Fibroblast of skin of abdomen (primary cell): ENCODE measurements at places on chromosomes 12 and 14.
A peak's percentile ranks its signal among the peaks of the same experiment; 100 is the strongest.

GRCh38 chr12:122350141-122350848 is 72.2 kb downstream of the CLIP1 start:
- peak; percentile 79 for DNase-seq

DNA sequence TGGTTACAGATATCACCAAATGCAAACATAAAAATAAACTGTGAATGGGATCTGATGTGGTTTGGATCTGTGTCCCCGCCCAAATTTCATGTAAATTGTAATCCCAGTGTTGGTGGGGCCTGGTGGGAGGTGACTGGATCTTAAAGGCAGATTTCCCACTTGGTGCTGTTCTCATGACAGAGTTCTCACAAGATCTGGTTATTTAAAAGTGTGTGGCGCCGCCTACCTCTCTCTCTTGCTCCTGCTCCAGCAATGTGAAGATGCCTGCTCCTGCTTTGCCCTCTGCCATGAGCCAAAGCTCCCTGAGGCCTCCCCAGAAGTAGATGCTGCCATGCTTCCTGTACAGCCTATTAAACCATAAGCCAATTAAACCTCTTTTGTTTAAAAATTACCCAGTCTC is 47.8 kb downstream of the SLC25A21 start:
- no peak for DNase-seq

GRCh38 chr14:101191721-101192660 is 288.5 kb upstream of the RTL1 start:
- DNase-seq: no peak

GRCh38 chr14:64540208-64541202 is at the start of gene HSPA2:
TSS of gene HSPA2 (plus strand) at chr14:64540741. CDS start at chr14:64540850, 109 bp downstream.
- peak; percentile 100 for DNase-seq

- peak; percentile 16 for DNase-seq
Measured at GRCh38 chr12:77354766-77355362, 289.5 kb upstream of the E2F7 start.

DNA sequence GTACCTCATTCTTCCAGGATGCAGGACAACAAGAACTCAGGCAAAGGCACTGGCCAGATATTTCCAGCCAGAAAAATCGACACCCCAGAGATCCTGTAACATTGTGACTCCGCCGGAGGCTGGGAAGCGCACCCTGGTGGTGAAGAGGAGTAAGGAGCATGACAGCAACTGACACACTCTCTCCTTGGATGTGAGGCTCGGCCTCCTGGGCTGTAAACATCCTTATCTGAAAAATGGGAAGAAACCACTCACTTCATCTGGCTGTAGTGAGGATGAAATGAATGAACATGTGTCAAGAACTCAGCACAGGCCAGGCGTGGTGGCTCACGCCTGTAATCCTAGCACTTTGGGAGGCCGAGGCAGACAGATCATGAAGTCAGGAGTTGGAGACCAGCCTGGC is 27.5 kb downstream of the TCHP start:
- DNase-seq: peak; percentile 42

GRCh38 chr14:37145395-37145794 is 27.0 kb downstream of the SLC25A21 start:
- DNase-seq: no peak

GRCh38 chr12:5442251-5443006 is 10.5 kb downstream of the NTF3 start:
- peak; percentile 65 for DNase-seq

DNA sequence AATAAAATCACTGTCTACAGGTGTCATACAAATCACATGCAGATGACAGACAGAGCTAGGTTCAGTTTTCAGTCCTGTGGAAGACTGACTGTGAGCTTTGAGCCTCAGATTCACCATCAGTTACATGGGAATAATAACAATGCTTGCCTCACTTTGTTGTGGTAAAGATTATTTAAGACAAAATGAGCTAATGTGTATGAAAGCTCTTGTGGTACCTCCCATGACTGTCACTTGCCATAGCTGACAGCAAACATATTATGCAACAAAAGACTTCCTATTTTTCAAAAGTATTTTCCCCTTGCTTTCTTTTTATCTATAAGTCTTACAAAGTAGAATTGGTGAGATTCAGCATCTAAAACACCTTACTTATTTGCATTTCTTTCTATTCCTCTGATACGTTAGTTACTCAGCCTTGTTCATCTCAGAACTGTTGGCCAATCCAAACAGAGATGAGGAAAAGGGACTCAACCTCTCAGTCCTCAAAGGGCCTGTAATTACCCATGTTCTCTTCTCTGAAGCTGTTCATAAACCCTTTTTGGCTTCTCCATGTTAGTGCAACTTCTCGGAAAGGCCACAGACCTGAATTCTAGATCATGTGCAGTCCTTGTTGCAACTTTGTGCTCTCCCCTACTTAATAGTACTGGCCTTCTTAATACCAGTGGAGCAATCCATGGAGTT is 8.8 kb upstream of the DDHD1 start:
- DNase-seq: no peak

- DNase-seq: no peak
Measured at GRCh38 chr12:46460682-46461210, 88.2 kb upstream of the SLC38A2 start.

DNA sequence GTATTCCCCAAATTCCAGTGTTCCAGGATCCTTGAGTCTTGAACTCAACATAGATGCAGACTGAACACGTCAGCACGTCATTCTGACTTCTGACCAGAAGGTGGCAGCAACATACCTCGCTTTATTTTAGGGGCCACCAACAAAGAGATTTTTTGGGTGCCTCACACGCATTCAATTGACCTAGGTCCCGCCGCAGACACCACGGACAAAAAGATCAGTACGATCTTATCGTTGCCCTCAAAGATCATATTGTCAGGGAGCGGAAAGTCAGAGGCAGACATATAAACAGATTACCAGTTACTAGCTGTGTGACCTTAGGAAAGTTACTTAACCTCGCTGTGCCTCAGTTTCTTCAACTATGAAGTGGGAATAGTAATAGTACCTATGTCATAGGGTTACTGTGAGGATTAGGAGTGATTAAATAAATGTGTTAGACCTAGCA is 6.5 kb upstream of the PRPH start:
- DNase-seq: peak; percentile 46

GRCh38 chr14:103552011-103552845 is 10.2 kb downstream of the BAG5 start:
- DNase-seq: no peak

- no peak for DNase-seq
Measured at GRCh38 chr12:29429999-29430715, 49.2 kb upstream of the ERGIC2 start.

DNA sequence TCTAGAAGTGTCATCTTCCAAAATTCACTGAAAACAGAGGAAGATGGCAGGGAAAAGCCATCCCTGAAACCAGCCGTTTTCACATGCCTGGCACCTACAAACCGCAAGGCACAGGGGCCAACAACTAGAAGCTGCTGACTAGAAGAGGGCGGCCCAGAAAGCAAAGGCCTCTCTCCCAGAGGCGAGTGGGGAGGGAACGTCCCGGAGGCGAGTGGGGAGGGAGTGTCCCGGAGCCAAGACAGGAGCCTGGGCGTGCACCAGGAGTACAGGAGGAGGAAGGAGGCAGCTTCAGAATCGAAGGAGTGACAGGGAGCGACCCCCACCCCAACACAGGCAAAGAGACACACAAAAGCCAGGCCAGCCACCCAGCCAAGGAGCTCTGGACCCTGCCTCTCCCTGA is 21.0 kb downstream of the ANKLE2 start:
- DNase-seq: no peak

- DNase-seq: no peak
Measured at GRCh38 chr12:87801860-87802720, 227.1 kb downstream of the C12orf50 start.

GRCh38 chr14:92987713-92988510 is 65.0 kb downstream of the CHGA start:
- DNase-seq: no peak

GRCh38 chr12:82872088-82872487 is 185.4 kb downstream of the TMTC2 start:
- DNase-seq: no peak

DNA sequence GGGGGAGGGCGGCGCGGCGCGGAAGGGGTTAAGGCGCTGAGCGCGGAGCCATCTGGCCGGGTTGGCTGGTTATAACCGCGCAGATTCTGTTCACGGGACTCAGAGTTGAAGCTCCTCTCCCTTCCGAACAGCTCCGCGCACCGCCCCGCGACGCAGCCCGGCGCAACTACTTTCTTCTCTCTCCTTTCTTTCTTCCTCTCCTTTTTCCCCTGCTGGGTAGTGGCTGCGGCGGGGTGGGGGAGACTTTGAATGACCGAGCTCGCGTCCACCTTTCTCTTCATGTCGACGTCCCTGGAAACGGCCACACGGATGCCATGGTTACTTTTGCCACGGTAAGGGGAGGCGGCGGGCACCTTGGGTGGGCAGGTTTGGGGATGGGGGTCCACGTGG is at the start of gene NTF3:
Gene NTF3 (plus strand): TSS at position 98 of the 390 bp plus-strand sequence. CDS start 217 bp downstream, at position 315.
- peak; percentile 76 for DNase-seq
